ENCODE measurements at places on chromosomes 11 and 22.

DNA sequence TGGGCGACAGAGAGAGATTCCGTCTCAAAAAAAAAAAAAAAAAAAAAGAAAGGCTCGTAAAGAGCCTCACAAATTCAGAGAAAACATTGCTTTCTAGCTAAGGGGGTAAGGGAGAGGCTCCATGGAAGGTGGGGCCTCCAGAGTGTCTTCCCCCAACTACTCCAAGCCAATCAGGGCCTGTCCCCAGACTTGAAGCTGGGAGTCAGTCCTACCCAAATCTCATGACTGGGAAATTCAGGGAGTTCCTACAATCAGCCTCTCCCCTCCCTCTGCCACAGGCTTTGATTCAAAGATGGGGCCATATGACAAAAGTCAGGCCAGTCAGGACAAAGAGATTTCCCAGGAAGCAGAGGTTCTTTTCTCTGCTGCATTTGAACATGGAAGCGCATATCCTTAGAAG is 63.0 kb upstream of the NUP160 start:
- DNase-seq, result no peak

DNA sequence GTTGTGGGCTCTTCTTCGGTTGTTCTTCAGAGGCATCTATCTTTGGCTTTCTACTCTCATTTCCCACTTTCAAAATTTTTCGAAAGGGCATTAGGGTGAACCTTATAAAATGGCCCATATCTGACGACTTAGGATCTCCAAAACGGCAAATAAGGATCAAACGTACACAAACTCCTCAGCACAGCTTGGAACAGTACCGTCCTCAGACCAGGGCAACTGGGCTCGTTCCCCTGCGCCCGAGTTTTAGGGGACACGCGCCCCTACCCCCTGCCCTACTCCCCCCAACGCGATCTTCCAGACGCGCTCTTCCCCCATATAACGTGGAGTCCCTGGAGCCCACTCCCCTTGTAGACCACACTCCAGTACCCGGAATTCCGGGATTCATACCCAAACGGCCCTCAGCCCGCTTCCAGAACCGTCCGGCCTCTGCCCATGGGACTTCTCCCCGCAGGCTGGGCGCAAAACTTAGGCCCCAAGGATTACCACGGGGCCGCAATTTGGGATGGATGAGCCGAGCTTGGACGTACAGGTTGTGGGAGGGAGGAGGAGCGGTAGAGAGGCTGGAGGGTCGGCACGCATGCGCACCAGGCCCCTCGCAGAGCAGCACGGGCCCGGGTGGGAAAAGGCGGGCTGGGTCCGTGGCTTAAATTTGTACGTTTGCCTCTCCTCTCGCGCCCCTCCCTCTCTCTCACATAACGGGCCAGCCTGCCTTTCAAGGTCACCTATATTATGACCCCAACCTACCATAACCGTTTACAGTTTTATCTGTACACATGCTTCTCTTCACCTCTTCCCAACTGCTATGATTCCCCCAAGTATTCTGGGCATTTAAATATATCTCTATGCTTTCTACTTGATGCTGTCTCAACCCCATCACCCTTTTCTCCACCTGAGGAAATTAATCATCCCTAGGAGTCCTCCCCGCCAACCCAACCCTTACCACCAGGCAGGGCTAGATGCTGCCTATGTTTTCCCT is 3.4 kb downstream of the CCDC89 start:
- no peak for DNase-seq

- peak; percentile 41 for DNase-seq
Observed at GRCh38 chr11:110431051-110431672, 1.4 kb downstream of the FDX1 start.

- peak; percentile 56 for DNase-seq
Observed at GRCh38 chr22:39284142-39284980, 35.1 kb downstream of the RPL3 start.

- DNase-seq, result no peak
Observed at GRCh38 chr11:17930544-17931125, 82.2 kb downstream of the SERGEF start.

DNA sequence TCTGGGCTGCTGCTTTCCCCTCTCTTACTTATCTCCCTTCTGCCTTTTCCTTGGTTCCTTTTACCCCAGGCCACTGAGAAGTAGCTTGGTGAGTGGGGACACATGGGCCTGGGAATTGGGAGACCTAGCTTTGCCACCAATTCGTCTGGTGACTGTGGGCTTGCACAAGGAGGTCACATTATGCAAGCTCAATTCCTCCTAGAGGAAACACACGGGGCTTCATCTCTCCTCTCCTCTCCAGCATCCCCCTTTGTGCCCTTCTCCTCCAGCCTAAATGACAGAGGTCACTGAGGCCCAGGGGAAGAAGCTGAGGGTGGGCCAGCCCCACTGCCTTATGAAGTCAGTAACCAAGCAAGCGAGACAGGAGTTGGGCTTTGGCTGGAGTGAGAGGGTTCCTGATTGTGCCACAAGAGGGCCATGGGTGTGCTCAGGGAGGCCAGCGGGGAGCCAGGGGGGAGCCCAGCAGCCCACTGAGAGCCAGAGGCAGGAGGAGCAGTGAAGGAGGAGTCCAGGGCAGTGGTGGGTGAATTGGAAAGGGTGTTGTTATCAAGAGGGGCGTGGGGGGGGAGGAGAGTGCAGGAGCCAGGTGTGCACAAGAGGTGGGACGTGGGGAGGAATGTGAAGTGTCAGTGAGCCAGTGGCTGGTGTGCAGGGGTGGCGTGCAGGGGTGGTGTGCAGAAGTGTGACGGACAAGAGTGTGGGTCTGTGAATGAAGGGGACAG is 2.0 kb downstream of the CLCF1 start:
- peak; percentile 54 for DNase-seq

DNA sequence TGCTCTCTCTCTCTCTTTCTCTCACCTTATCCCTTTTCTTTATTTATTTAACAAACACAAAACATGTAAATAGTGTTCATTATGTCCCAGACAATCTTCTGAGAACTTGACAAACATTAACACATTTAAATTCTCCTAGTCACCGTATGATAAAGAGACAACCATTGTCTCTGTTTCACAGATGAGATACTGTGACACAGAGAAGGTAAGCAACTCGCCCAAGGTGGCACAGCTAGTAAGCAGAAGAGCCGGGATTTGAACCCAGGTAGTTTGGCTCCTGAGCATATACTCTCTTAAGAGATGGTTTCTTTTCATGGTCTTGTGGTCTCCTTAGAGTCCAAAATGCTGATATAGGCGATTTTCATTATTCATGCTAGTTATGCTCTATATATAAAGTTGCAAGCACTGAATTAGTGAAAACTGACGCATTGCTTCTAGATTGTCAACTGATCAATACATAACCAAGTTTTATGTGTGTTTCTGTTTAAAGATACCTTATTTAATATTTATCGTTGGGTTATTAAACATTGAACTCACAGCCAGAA is 58.1 kb downstream of the MIAT start:
- no peak for DNase-seq

- DNase-seq, result no peak
Observed at GRCh38 chr11:77080643-77081210, 14.0 kb downstream of the CAPN5 start.

DNA sequence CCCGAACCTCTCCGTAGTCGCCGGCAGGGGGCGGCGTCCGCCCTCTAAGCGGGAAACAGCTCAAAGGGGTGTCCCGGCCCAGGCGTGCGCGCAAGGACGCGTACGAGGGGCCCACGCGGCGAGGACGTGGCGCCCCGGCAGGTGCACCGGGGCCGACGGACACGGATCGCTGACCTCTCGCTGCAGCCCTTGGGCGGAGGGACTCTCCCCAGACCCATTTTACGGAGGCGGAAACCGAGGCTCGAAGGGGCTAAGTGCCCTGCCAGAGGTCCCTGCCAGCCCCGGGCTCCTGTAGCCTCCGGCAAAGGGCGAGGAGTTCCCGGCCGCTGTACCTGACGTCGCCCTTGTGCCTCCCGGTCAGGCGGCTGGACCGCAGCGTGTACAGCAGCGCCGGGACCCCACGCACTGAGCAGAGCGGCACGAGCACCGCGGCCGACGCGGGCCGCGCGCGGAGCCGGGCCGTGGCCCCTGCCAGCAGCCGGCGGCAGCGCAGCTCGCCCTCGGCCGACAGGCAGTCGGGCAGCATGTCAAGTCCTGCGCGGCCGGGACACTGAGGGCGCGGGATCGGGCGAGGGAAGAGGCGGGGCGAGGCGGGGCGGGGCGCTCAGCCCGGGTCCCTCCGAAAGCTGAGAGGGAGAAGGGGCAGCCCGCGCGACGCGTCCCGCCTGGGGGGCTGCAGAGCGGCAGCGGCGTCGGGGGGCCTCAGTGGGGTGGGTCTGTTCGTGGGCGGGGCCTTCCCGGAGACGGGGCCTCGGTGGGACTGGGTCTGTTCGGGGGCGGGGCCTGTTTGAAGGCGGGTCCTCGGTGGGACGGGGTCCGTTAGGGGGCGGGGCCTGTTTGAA is at the start of gene NUDT8:
Gene NUDT8, minus strand, starts transcription at position 552 of the 842 bp plus-strand sequence. Its CDS starts 26 bp downstream, at position 526.
- DNase-seq, result peak; percentile 80

DNA sequence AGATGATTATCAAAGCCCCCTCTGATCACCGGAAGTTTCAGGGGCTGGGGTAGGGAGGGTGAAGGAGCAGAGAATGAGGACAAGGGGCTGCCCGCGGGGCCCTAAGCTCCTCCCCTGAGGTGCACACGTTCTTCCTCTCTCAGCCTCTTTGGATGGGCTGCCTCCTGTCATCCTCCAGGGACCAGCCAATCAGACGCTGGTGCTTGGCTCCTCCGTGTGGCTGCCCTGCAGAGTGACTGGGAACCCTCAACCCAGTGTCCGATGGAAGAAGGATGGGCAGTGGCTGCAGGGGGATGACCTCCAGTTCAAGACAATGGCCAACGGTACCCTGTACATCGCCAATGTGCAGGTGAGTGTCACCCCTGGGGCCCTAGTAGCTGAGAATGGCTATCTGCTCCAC is 7.5 kb downstream of the ROBO3 start:
- no peak for DNase-seq

GRCh38 chr11:64305691-64306562 is 603 bp downstream of the ESRRA start:
- DNase-seq, result peak; percentile 74

- no peak for DNase-seq
Observed at GRCh38 chr11:17742019-17742418, 7.4 kb downstream of the KCNC1 start.

DNA sequence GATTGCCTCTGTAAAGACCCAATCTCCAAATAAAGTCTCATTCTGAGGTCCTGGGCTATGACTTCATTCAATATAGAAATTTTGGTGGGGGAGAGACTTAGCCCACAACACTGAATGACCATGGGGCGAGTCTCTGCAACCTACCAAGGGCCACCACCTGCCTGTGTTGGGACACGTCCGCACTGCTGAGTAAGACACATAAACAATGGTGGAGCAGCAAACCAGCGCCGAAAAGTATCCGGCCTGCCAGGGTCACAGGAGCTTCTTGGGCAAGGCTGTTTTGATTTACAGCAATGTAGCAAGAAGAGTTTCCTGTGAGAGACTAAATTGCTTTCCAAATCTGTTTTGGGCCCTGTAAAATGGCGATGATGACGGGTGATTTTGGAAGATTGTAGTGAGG is 122.3 kb downstream of the SHANK2 start:
- no peak for DNase-seq

DNA sequence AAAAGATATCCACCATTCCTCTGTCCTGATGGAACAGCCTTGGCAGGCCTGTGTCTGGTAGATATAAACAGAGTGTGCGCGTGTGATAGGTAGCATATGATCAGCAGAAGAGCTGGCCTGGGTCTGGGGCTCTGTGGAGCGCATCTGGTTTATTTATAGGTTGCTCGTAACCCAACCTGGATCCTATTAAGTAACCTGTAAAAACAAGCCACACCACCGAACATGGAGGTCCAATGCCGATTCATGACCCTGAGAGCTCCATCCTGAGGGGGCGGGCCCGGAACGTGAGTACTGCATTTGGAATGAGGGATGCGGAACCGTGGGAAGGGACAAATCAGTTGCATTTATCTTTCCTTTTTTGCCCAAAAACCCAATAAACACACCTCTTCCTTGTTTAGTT is 31.9 kb upstream of the APOL5 start:
- no peak for DNase-seq

DNA sequence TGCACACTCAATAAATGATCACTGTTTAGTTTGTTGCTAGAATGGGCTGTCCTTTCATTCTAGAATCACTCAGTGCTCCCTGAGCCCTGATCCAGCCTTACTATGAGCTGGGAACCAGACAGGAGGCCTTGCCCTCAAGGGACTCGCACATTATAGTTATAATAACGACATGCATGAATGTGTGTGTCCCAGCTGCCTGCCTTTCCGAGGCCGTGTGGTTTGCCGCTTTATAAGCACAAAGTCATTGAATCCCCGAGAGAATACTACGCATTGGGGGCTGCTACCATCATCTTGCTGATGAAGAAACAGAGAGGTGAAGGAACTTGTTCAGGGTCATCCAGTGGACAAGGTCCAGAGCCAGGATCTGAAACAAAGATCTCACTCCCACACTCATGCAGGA is 75.7 kb downstream of the NFAM1 start:
- no peak for DNase-seq

DNA sequence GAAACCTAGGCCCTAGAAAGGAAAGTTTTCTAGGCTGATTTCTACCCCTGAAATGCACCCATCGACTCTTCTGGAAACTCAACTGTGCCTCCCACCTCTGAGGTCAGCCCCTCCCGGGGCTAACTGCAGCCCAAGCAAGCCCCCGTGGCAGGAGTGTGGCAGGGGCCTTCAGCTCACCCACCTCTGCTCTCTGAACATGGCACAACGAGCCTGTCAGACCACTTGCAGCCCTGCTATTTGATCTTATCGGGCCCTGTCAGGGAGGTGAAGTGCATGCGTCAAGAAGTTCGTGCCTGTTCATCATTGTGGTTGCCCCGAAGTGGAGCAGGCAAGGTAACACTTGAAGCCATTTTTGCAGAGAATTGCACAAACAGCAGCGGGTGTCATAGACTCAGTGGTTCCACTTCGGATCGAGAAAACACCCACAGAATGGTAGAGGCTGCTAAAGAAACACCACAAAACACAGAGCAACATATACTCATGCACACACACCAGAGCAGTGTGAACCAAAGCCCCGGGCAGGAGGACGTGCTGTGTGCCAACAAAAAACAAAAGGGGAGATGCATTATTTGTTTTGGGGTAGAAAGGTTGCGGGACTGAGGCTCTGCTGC is 262.7 kb downstream of the ETS1 start:
- DNase-seq, result no peak

DNA sequence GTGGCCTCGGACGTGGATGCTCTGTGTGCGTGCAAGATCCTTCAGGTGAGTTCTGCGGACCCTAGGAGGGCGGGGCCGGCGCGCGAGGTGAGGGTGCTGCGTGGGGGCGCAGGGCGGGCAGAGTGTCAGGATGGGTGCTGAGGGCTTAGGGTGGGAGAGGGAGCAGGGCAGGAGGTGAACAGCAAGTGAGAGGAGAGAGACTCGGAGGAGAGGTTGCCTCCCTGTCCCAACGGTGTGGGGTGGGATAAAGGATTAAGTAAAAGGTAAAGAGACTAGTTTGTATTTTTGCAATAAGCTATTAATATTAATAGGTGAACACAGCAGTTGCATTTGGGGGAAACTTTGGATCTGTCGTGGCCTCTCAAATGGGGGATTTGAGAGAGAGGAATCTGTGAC is 451 bp downstream of the CDC45 start:
- DNase-seq, result no peak

- DNase-seq, result no peak
Observed at GRCh38 chr11:48167380-48167779, 49.2 kb upstream of the OR4B1 start.

- DNase-seq, result no peak
Observed at GRCh38 chr11:111700162-111700561, 66.0 kb downstream of the PPP2R1B start.

Measured in SW480 (cell line).